Urinary bladder (tissue), 4 donors: ENCODE measurements at places on chromosomes 2 and 18. TPM values are rescaled to one million over a fixed set of nuclear protein-coding genes. Genes with fewer than 3 reads are reported as not detected.

DNA sequence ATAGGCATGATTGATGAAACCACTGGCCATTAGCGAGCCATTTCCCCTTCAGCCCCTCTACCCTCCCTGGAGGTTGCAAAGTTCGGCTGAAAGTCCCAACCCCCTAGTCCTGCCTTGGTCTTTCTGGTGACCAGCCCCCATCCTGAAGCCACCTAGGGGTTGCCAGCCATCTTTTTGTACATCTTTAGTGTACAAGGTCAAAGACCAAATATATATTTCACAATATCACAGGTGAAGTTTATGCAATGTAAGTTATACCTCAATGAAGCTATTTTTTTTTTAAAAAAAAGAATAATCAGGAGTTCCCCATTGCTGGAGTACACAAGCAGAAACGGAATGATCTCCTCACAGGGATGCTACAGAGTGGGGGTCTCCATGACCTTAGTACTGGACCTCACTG, 31.3 kb downstream of the OSBPL1A start:
- no peak for DNase-seq

DNA sequence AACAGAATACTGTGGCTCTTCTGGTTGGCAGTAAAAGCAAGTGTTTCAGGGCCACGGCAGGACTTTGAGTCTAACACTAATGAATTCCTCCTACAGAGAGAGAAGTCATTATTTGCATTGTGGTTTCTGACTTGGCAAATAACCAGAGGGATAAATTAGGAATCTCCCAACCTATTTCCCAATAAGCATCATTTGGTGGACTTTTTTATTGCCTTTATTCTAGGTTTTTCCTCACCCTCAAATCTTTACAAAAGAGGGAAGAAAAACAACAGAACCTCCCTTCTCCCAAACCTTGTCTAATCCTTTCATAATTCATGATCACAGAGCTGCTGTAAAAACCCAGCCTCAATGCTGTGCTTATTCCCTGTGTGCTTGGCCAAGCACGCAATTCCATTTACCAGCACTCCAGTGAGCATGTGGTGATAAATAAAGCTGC, 179.7 kb downstream of the AGPS start:
- no peak for DNase-seq

DNA sequence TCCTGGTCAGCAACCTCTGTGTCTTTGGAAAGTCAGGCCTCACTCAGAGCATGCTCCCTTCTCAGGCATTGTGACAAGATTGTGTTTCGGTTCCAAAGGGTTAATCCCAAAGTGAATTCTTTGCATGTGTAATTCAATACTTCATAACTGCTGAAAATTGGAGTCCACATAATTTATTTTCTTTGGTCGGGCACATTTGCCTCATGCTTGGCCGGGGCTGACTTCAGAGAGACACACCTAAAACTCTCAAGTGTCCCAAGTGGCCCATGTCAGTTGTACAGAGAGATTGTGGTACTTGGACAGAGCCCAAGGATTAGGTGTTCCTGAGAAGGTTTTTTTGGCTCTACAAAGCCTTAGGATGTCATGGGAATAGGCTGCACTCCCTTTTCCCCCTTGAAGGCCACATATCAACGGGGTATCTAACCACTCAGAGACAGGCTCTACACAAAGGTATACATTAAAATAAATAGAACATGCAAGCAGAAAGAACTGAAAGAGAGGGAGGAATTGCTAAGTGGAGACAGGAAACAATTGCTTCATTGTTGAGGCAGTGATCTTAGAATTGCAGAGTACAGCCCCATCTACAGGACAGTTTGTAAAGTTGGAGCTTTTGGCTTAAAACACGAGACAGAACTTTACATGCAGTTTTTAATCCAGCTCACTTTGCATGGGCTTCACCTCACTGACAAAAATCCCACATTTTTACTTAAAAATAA, 1232.3 kb upstream of the ZEB2 start:
- peak; percentile 72 for DNase-seq

DNA sequence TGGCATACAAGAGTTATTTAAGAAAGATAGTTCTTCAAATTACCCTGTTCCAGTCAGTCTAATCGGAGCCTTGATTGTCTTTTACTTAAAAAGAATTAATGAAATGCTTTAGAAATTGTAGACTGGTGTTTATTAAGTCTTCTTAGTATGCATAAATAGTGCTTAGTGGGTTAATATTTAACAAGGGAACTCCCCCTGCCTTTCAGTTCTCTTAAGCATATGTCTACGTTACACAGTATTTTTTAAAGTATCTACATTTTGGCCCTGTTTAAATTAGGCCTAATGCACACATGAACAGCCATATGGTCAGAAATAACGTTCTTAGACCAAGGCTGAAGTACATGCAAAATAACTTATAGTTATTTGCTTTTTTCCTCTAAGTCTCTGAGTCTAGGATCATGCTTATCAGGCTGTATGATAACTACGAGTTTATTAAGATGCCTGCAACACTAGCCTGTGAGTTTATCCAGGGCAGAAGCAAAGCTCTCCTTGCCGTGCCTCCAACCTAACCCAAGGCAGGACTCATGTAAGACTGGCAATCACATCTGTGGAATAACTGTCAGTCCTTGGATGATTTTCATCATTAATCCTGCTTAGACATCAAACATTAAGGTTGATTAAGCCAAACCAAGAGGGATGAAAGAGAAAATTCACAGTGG, 6.7 kb downstream of the BCL2 start:
- DNase-seq, result no peak

DNA sequence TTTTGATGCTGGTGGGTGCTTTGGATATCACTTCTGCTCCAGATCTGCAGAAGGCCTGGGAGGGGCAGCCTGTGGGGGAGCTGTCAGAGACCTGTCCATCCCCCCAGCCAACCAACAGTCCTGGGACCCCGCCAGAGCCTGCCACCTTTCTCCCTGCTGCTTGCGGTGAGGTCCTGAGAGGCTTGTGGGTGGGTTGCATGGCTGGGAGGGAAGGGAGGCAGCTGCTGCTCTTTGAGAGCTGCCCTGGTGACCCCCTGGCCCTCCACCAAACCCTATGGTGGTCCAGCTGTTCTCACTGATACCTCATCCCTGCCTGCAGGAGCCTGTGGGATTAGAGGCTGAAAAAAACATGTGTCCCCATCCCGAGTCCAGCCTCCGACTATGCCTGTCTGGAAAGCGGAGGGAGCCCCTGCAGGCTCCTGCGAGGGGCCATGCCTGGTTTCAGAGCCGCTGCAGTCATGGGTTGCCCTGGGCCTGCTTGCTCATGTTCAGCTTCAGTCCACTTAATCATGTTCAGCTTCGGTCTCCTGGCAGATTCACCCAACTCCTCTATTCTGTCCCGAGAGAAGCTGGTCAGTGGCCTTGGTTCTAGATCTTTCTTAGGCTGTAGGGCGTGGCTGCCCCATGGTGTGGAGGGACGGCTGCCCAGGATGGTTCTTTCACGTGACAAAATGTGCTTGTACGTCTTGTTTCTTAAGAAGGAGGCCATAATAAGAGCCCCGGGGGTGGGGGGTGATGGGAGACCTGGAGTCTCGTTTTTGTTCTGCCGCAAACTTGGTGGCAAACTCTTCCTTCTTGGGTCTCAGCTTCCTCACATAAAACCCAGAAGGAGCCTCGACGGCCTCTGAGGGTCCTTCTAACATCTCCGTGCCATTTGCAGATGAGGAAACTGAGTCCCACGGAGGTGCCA, 98.5 kb downstream of the CTIF start:
- DNase-seq, result no peak

- no peak for DNase-seq
Measured at GRCh38 chr18:41618147-41618546, 336.9 kb upstream of the PIK3C3 start.

GRCh38 chr2:38744399-38744780, 6.8 kb downstream of the SRSF7 start:
- DNase-seq, result no peak

GRCh38 chr2:191927991-191928390, 81.1 kb upstream of the CAVIN2 start:
- DNase-seq, result no peak

- no peak for DNase-seq
Measured at GRCh38 chr2:126645211-126645618, 10.7 kb upstream of the GYPC start.

- DNase-seq, result no peak
Measured at GRCh38 chr2:10914272-10914693, 2.5 kb downstream of the KCNF1 start.

- no peak for DNase-seq
Measured at GRCh38 chr18:2961821-2962220, 51.1 kb downstream of the LPIN2 start.

DNA sequence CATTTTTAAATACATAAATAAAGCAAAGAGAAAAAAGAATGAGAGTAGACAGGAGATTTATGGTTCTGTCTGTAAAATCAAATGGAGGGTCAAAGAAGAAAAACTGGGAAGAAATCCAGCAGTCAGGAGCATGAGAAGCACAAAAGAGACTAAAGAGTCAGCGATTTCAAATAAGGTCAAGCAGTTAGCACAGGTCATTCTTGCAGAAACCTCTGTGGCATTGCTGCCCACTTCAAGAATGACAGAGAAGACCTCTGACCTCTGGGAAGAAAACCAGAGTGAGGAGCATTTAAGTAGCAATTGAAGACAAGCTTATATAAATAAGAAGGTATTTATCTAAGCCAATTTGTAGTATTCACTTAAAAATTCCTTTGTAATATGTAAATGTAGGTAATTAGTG, 172.0 kb upstream of the SPOPL start:
- no peak for DNase-seq

The MSTN gene
- 5.8 TPM for total RNA-seq

The PSTPIP2 gene
- 7.2 TPM for total RNA-seq

The TRIM54 gene
- 2.6 TPM for total RNA-seq

The HTR2B gene
- total RNA-seq, result 3.0 TPM

The VWA3B gene
- 0.48 TPM for total RNA-seq

The CNGA3 gene
- total RNA-seq, result 0.85 TPM

The APCDD1 gene
- total RNA-seq, result 70.8 TPM
